Lower lobe of right lung (tissue), 2 donors: ENCODE measurements at places on chromosomes 12 and 14. TPM values are rescaled to one million over a fixed set of nuclear protein-coding genes. Genes with fewer than 3 reads are reported as not detected.

The TMEM30B gene
- total RNA-seq = 20.3 TPM

The ZNF384 gene
- total RNA-seq = 48.7 TPM

The ANHX gene
- total RNA-seq = not detected

The GDF11 gene
- 3.8 TPM for total RNA-seq

- H3K4me1 ChIP-seq = peaks cover 22% of the 10 kb centered on the region
- H3K27me3 ChIP-seq = no peaks in the 10 kb centered on the region
- no peaks in the 10 kb centered on the region for H3K36me3 ChIP-seq
Measured at GRCh38 chr12:22408610-22409376, 74.3 kb upstream of the ST8SIA1 start.

DNA sequence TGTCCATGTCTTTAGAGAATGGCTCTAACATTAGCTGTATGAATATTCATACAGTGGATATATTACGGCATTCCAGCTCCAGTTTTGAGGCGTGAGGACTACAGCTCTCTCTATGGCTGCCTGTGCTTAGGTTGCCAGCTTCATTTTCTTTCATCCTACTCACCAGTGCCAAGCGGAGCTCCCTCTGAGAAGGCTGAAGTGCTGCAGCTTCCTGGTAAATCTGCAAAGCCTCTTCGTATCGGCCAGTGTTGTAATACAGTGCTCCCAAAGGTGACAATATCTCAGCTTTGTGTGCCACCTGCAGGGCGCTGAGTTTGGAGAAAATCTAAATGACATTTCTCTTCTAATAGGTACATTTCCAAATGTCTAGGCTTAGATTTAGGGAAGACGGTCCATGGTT, 19.8 kb upstream of the OVCH1 start:
- H3K27ac ChIP-seq = no peak overlapping the region
- H3K27me3 ChIP-seq = no peaks in the 10 kb centered on the region
- no peaks in the 10 kb centered on the region for H3K4me1 ChIP-seq
- no peak for DNase-seq
- H3K36me3 ChIP-seq = peaks cover 3% of the 10 kb centered on the region

GRCh38 chr12:40446385-40446784, 221.6 kb downstream of the LRRK2 start:
- H3K27ac ChIP-seq = no peak overlapping the region
- H3K4me3 ChIP-seq = no peak overlapping the region
- H3K4me1 ChIP-seq = no peaks in the 10 kb centered on the region
- no peaks in the 10 kb centered on the region for H3K27me3 ChIP-seq
- H3K36me3 ChIP-seq = no peaks in the 10 kb centered on the region

DNA sequence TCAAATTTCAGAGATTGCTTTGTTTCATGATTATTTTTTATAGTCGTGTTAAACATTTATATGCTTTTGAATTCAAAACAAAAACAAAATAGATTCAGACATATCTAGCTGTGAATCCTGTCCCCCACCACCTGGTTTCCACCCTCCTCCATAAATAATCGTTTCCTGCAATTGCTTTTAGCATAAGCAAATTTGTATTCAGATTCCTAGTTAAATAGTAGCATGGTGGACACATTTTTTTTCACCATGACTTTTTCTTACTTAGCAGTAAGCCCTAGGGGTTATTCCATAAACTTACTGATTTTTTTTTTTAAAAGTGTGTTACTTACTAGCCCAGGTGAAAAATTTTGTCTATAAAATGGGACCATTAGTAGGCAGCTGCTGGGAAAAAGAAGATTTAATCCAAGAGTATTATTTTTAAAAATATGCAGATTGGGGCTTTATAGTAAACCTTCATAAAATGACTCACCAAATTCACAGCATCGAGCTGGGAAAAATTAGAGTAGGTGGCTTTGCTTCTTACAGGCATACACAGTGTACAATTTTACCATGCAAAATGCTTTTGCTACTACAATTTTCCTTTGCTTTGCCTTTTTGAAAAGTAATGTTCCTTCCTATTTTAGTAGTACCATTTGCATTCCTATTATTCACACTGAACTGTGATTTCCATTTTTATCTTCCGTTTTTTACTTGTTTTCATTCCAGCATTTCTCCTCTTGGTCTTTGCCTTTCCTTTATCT, 117.8 kb downstream of the BTG1 start:
- H3K27me3 ChIP-seq = no peaks in the 10 kb centered on the region
- peaks cover 44% of the 10 kb centered on the region for H3K4me1 ChIP-seq
- H3K4me3 ChIP-seq = no peak overlapping the region
- H3K36me3 ChIP-seq = no peaks in the 10 kb centered on the region
- DNase-seq = no peak

DNA sequence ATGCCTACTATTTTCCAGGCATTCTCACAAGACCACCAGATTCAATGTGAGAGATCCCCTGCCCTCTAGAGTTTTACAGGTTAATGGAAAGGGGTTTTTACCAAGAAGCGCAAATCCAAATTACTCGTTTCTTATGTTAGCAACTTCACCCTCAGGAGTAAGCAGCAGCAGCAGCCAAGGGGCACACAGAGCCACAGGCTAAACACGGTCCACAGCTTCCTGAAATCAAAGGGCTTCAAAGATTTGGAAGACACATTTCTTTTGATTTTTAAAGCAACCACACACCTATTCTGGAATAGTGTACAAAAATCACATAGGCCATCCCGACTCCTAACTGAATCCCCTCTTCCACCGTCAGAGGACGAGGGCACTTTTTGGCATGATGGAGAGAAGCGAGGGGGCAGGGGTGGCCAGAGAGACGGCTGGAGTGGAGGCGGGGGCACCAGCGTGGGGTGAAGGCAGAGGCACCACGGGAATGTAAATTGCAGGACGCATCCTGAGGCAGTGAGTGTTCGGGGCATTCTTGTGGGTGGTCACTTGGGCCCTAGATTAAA, 107.0 kb downstream of the ARF6 start:
- H3K27ac ChIP-seq = peak overlapping the region; percentile 88
- H3K36me3 ChIP-seq = no peaks in the 10 kb centered on the region
- H3K4me3 ChIP-seq = no peak overlapping the region
- peaks cover 53% of the 10 kb centered on the region for H3K4me1 ChIP-seq

DNA sequence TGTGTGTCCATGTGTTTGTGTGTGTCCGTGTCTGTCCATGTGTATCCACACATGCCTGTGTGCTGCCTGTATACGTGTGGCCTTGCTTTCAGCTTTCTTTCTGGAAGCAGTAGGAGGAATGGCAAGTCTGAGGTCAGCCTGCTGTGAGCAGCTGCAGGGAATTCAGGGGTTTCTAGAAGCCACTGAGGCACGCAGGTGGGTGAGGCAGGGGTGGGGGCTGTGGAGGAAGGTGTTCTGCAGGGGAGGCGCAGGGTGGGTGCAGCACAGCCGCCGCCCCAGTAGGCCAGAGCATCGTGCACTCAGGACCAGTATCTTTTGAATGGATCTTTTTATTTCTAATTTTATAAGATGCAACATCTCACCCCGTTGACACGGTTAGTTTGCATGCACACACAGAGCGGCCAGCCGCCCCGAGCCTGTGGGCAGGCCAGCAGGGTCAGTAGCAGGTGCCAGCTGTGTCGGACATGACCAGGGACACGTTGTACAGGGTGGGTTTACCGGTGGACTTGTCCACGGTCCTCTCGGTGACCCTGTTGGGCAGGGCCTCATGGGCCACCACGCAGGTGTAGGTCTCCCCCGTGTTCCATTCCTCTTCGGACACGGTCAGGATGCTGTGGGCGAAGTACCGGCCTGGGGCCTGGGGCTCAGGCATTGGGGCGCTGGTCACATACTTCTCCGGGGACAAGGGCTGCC, 327.7 kb downstream of the TMEM121 start:
- H3K36me3 ChIP-seq = no peaks in the 10 kb centered on the region
- no peak overlapping the region for H3K27ac ChIP-seq
- H3K4me3 ChIP-seq = no peak overlapping the region
- H3K4me1 ChIP-seq = no peaks in the 10 kb centered on the region
- peak; percentile 39 for DNase-seq

GRCh38 chr12:96326628-96327227, 73.5 kb downstream of the CDK17 start:
- H3K27ac ChIP-seq = no peak overlapping the region
- H3K4me3 ChIP-seq = no peak overlapping the region
- no peaks in the 10 kb centered on the region for H3K4me1 ChIP-seq
- no peaks in the 10 kb centered on the region for H3K27me3 ChIP-seq
- DNase-seq = no peak

DNA sequence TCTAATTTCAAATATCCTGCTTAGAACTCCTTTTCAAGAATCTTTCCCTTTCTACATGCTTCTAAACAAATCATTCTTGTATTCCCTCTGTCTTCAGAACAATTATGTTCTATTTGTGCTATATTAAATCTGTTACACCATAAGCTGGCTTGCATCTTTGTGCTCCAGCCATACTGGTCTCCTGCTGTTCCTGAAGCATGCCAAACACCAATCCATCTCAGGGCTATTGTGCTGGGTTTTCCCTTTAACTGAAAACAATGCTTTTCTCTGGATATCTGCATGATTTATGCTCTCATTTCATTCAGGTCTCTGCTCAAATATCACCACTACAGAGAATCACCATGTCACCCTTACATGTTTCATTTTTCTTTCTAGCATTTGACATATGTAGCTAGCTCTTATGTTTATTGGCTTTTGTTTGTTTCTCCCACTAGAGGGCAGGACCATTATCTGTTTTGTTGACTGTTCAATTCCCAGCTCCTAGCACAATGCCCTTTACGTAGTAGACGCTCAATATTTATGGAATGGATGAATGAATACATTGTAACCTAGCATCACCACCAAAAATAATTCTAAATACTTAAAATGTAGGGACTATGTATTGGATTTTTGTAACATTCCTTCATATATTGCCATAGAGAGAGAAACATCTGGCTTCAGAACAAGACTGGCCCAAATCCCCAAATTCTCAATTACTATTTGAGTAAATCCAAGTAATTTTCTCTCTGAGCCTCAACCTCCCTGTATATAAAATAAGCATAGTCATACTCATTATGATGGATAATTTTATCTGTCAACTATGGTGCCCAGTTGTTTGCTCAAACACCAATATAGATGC, 302.0 kb upstream of the SYT1 start:
- H3K27ac ChIP-seq = no peak overlapping the region
- no peaks in the 10 kb centered on the region for H3K27me3 ChIP-seq
- DNase-seq = no peak
- H3K4me1 ChIP-seq = no peaks in the 10 kb centered on the region
- H3K36me3 ChIP-seq = no peaks in the 10 kb centered on the region

GRCh38 chr14:83847102-83847501, 1682.8 kb upstream of the FLRT2 start:
- H3K4me3 ChIP-seq = no peak overlapping the region
- no peaks in the 10 kb centered on the region for H3K36me3 ChIP-seq
- H3K27ac ChIP-seq = no peak overlapping the region
- H3K27me3 ChIP-seq = no peaks in the 10 kb centered on the region
- H3K4me1 ChIP-seq = no peaks in the 10 kb centered on the region

- DNase-seq = no peak
- H3K4me3 ChIP-seq = no peak overlapping the region
- H3K4me1 ChIP-seq = no peaks in the 10 kb centered on the region
- no peak overlapping the region for H3K27ac ChIP-seq
- H3K36me3 ChIP-seq = no peaks in the 10 kb centered on the region
- H3K27me3 ChIP-seq = no peaks in the 10 kb centered on the region
Measured at GRCh38 chr14:92340071-92340470, 17.1 kb downstream of the SLC24A4 start.

GRCh38 chr14:78790271-78790670, 620.1 kb downstream of the NRXN3 start:
- no peak overlapping the region for H3K4me3 ChIP-seq
- no peaks in the 10 kb centered on the region for H3K36me3 ChIP-seq
- no peak for DNase-seq
- H3K4me1 ChIP-seq = no peaks in the 10 kb centered on the region
